Urinary bladder (tissue), 4 donors: ENCODE measurements at places on chromosomes 2 and 18. TPM values are rescaled to one million over a fixed set of nuclear protein-coding genes. Genes with fewer than 3 reads are reported as not detected.
A peak's percentile ranks its signal among the peaks of the same experiment; 100 is the strongest.

GRCh38 chr2:226380679-226381078 is 418.9 kb downstream of the IRS1 start:
- DNase-seq, result no peak

DNA sequence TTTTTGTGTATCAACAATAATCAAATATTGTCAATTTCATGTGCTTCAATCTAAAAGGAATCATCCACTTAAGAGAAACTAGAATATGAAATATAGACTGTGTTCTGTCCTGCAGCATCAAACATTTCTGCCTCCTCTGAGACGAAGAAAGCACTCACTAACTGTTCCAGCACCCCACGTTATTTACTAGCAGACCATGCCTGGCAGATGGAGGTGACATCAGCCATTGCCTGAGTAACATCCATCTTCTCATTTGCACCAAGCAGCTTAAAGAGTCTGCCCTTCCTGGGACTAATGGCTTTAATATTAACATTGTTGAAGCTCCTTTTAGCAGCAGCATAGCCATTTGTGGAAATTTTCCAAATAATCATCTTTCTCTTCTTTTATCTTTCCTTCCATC is 25.7 kb downstream of the SGPP2 start:
- no peak for DNase-seq

GRCh38 chr2:236293241-236293810 is 29.1 kb upstream of the ASB18 start:
- DNase-seq, result no peak

DNA sequence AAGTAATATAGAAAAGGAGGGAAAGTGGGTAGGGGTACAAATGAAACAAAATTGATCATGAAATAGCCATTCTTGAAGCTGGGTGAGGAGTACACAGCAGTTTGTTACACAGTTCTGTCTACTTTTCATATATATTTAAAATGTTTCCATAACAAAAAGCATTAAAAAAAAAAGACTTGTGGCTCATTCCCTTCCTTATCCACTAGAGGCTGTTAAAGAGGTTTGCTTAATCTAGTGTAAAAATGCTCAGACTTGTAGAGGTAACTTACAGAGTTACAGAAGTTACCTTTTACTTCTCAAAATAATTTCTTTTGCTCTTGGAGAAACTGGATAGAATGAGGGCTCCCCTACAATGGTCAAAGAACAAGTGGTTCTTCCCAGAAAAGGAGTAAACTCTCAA is 8.1 kb upstream of the WIPF1 start:
- DNase-seq, result no peak

DNA sequence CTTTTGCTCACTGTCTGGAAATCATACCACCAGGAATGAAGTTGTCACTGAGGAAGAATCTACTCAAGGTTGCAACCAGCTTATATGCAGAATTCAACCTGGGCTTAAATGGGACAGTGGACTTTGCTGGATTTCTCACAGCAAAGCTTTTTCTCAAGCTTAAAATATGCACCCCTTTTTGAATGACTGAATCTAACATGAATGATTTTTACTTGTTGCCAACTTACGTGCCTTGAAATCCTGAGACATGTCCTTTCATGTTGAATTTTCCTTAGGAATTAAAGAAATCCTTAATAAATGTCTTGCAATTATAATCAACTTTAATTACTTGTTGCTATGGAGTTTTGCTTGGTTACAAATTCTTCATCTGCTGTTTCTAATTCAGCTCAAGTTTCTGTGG is 57.4 kb downstream of the SPP2 start:
- no peak for DNase-seq

GRCh38 chr2:43041661-43042360 is 184.6 kb downstream of the ZFP36L2 start:
- peak; percentile 93 for DNase-seq

DNA sequence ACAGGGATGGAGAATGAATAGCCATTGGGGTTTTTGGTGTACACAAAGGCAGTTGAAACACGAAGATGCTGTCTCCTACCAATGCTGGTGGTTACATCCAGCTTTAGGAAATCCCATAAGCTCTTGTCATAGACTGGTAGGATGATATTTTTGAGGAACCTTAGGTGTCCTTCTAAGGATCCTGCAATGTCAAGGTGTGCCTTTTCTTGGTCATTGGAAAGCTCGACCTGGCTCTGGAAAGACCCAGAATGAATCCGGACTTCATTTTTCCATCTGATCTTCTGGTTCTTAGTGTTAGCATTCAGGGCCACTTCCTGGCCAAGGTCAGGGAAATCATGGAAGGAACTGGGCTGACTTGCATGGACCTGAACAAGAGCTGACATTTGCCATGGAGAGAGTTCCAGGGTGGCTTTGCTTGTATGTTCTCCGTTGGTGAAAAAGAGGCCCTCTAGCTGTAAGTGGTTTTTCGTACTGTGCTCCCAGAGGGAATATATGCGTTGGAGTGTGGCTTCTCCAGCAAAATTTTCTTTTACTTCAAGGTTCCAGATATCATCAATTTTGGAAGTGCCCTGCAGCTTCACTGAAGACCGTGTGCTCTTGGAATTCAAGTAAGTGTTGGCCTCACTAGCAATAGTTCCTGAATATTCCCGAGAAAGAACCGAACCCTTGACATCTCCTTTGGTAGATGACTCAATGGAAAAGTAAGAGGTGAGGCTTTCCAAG is 38.0 kb downstream of the APOB start:
- no peak for DNase-seq

DNA sequence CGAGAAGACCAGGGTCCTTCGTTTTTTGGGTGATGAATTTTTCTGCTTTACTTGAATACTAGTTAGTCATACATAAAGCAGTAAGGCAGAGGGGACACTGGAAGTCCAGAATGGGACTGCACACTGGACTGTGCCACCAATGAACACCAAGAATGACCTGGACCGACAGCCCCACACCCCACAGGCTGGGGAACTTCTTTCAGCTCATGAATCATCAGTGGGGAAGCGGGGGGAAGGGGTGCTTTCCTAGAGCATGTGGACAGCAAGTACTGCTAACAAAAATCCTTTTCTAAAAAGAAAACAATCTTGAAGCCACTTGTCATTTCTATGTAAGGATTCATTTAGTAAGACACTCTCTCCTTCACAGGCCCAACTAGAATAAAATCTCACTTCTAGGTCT is 86.0 kb downstream of the DTNB start:
- no peak for DNase-seq

- DNase-seq, result no peak
Measured at GRCh38 chr2:237721458-237721857, 77.1 kb upstream of the RBM44 start.

GRCh38 chr2:196176142-196176738 is 4.9 kb upstream of the STK17B start:
- DNase-seq, result no peak

DNA sequence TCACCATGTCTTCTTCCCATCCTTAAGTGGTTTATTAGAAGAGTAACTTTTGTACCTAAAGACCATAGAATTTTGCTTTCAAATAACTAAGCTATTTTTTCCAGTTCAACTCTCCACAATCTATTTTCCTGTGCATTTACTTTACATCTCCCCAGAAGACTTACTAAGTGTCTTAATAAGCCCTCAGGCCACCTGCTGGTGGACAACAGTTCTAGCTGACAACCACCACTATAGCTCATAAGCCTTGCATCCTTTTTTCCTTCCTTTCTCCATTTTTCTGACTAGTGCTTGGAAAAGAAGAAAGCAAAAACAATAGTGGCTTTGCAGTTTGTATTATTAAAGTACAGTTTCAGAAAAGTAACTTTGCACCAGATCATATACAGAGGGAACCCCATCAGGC is 149.5 kb upstream of the TMEM200C start:
- no peak for DNase-seq

GRCh38 chr18:57445488-57446319 is 10.5 kb downstream of the ONECUT2 start:
- DNase-seq, result no peak

DNA sequence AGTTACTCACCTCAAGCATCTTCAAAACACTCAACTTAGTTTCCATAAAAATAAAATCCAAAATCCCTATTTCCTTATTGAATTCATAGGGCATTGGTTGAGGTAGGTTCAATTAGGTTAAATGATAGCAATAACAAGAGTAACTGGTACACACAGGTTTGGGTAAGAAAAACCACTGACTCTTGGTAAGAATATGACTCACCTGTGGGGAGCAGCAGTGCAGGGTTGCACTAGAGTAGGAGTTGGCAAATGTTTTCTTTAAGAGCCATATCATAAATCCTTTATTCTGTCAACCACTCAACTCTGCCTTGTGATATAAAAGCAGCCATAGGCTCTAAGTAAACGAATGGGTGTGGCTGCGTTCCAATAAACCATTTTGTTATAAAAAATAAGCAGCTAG is 71.4 kb upstream of the CDH20 start:
- no peak for DNase-seq

DNA sequence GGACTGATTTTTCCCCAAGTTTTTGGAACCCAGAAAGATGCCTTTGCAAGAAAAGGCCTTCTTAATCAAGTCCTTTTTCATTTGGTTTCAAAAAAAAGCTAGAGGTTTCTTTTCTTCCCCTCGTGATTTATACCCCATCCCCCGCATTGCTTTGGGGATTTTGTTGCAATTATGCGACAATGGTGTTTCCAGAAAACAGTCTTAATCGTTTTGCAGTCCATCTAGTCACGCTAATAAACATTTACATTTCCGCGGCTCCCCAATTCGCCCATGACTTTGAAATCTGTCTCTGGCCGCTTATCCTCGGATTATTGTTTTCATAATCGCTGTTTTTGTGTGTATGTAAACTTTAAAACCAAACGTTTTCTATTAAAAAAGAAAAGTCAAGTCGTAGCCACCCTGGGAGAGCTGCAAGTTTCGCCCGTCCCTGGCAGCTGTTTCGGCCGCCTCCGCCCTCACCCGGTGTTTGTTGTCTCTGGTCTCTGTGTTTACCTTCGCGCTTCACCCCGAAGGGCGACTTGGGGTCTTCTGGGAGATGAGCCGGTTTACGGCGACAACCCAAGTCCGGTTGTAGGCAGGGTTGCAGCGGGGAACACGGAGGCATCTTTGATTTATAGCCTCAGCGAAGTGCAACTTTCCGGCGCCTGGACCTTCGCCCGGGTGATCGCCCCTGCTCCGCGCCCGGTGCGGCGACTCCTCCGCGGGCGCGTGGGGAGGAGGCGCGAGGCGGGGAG is 667 bp downstream of the SP9 start:
- no peak for DNase-seq

- DNase-seq, result no peak
Measured at GRCh38 chr2:17136231-17136630, 382.0 kb downstream of the RAD51AP2 start.

GRCh38 chr2:220279840-220280239 is 652.4 kb downstream of the SLC4A3 start:
- DNase-seq, result no peak

GRCh38 chr2:201904538-201905420 is 98.4 kb downstream of the CDK15 start:
- no peak for DNase-seq

DNA sequence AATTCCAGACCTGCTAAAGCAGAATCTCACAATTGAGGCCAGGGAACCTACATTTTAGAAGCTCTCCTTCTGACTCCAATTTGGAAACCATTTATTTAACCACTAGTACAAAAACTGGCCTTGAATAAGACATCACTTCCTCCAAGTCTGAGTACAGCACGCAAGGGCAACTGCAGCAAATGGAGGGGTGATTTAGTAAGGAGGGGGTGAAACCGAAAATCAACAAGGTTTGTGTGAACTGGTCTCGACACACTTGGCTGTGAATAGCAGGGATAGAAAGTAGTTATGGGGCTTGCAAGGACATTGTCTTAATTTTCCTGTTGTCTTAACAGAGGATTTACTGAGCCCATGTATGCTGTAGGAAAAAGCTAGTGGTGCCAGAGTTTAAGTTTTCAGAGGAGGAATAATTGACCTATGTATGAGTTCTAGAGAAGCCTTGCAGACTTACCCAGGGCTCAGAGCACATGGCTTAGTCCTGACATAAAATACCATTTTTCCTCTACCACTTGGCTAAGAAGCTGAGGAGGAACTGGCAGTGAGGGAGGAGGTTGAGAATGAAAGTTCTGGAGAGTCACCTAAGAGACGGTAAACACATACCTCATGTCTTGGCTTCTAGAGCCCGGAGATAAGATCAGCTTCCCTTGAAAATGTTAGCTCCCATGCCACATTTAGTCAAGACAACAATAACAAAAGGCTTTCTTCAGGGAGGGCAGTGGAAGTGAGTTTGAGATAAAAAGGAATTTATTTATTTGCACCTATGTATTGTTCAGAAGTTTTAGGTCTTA is 114.8 kb downstream of the SMAD2 start:
- no peak for DNase-seq

- no peak for DNase-seq
Measured at GRCh38 chr2:129717560-129718130, 261.8 kb upstream of the RAB6C start.

GRCh38 chr2:24241528-24241927 is 66.7 kb downstream of the FAM228A start:
- DNase-seq, result no peak

DNA sequence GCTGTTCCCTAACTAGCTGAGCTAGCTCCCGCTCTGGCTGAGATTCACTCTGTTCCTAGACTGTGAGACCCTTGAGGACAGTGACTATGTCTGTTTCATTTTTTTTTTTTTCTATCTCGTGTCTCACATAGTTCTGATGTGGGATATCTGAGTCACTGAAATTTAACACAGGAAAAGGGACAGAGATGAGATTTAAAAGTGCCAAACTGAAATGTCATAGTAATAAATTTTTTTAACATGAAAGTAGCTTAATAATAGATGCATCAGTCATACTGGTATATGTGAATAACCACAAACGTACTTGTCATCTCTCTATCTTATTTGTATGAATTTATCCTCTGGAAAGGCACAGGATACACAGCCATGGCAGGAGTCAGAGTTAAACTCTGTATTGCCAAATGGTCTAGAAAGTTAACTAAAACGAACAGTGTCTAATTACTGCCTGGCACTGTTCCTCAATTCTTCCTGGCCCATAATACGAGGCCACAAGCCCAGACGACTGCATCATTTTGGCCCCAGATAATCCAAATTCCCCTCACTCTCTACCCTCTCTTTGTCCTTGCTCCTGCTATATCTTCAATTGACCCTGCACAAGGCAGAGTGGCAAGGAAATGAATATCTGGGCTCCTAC is 87.5 kb downstream of the SATB2 start:
- DNase-seq, result no peak

GRCh38 chr2:138321458-138321857 is 180.1 kb upstream of the SPOPL start:
- no peak for DNase-seq

GRCh38 chr2:17864676-17865075 is 13.8 kb upstream of the KCNS3 start:
- DNase-seq, result no peak

GRCh38 chr18:57749604-57749970 is 53.5 kb downstream of the ATP8B1 start:
- DNase-seq, result no peak

Gene KIF1A
- polyA plus RNA-seq, result 1.2 TPM

Gene ATP6V1C2
- 0.56 TPM for polyA plus RNA-seq

Gene DBI
- 203 TPM for polyA plus RNA-seq

Gene TRIM54
- 0.04 TPM for polyA plus RNA-seq

Gene GALNT14
- 1.1 TPM for polyA plus RNA-seq

Gene TPO
- polyA plus RNA-seq, result 5.4 TPM

Gene PHLPP1
- polyA plus RNA-seq, result 6.6 TPM

Gene EN1
- polyA plus RNA-seq, result not detected

Gene GMCL1
- 11.2 TPM for polyA plus RNA-seq

Gene LYPD1
- 0.46 TPM for polyA plus RNA-seq
